ENCODE measurements at places on chromosomes 4 and X.

GRCh38 chr4:9906996-9907395, 114.3 kb downstream of the SLC2A9 start:
- no peak for DNase-seq

DNA sequence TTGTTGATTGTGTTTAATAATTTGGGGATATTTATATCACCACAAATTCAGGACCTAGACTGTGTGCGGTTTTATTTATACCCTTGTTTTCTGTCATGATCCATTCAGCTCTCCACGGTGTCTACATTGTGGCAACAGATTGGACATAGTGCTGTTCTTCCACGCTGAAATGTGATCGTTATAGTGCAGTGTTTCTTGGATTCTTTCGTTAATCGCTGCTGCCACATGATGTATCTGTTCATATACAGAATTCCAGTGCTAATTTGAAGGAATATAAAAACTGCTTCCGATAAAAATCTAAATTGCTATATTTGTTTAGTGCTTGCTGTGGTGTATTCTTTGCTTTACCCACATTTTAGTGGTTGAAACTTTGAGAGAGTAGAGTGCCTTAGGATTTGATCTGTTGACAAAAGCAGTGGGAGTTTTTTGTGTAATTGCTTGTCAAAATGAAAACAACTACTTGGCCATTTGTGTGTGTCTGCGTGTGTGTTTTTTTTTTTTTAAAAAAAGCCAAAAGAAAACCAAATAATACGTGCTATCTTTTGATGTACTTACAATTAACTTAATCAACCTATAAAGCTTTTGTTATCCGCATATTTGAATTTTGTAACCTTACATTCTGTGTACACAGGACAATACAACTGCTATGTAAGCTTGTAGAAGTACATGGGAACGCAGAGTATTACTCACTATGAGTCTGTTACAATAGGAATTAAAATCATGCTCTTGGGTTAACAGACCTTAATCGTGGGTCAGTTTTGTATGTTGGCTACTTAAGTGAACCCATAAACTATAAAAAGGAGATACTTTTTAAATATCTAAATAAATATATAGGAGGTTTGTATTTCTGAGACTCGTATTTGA, 353.3 kb downstream of the ARHGAP24 start:
- no peak for DNase-seq

DNA sequence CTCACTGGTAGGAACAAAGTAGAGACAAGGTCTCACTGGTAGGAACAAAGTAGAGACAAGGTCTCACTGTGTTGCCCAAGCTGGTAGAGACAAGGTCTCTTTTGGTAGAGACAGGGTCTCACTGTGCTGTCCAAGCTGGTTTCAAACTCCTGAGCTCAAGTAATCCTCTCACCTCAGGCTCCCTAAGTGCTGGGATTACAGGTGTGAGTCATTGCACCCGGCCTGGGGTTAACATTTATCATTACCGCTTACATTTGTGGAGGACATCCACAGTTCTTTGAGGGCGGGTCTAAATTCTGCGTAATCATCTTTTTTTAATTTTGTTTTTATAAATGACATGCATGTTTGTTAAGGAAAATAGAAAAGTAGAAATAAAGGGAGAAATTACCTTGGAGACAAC, 12.0 kb downstream of the RAB33B start:
- no peak for DNase-seq

DNA sequence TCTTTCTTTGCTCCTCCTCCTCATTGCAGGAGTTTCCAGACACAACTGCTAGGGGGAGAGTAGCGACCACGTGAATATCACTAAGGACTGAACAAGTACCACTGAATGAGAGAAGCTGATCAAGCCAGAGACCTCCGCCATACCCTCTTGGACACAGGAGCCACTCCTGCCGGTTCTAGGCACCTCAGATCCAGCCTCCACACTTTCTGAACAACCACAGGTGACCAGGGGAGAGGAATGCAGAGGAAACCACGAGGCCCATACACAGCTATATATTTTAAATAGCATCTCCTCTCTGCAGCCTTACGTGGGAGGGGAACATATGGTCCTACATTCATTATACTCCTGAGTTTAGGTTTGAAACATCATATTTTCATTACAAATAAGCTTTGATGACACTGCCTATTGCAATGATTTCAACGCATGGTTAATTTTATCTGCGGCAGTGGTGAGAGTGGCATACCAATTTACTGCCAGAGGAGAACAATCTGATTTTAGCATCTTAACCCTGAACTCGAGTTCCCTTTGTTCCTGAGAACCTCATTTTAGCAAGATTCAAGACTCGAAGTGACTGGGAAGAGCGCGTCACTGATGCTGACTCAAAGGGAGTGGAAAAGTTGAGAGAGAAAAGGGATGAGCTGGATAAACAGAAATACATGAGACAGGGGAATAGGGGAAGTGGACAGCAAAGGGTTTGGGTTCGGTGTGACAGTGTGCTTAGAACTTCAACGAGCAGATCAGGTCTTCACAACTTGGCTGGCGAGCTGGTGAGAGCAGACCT, 231.7 kb upstream of the PPARGC1A start:
- DNase-seq, result no peak

DNA sequence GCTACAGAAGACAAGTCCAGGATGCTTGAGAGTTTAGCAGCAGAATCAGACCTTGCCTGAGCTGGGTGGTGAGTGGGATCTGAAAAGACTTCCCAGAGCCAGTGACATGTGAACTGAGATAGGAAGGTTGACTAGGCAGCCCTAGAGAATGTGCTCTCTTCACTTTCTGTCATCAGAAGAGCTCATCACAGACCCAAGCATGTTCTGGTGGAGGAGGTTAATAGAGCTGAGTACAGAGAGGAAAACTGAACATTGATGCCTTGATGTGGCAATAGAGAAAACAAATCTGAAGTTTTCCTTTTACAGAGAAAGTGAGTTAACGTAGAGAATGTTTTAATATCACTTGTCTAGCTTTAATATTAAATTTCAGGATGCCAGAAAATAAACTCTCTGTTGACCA, 17.1 kb downstream of the ADGRL3 start:
- DNase-seq, result no peak

DNA sequence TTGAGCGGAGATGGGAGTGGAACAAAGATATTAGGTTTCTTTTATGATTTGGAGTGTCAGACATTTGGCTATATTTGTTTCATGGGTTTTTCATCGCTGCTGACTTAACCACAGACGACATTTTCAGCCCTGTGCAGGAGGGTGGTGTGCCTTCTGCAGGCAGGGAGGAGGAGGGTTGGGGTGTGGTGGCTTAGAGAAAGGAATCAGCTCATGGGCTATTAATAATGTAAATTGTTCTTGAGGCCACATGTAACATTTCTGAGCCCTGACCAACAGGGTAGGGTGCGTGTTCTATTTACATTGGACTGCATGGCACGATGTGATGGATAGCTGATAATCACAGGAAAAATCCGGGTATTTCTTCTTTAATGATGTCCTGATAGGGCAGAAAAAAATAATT, 67.6 kb downstream of the POLA1 start:
- DNase-seq, result no peak

GRCh38 chr4:126582737-126583136, 1050.0 kb upstream of the INTU start:
- no peak for DNase-seq

GRCh38 chr4:168841000-168841671, 168.9 kb downstream of the CBR4 start:
- DNase-seq, result peak; percentile 66
